ENCODE measurements at places on chromosomes 11 and 22.
A peak's percentile ranks its signal among the peaks of the same experiment; 100 is the strongest.

GRCh38 chr11:112019066-112019465, 6.1 kb upstream of the DLAT start:
- no peak for DNase-seq

DNA sequence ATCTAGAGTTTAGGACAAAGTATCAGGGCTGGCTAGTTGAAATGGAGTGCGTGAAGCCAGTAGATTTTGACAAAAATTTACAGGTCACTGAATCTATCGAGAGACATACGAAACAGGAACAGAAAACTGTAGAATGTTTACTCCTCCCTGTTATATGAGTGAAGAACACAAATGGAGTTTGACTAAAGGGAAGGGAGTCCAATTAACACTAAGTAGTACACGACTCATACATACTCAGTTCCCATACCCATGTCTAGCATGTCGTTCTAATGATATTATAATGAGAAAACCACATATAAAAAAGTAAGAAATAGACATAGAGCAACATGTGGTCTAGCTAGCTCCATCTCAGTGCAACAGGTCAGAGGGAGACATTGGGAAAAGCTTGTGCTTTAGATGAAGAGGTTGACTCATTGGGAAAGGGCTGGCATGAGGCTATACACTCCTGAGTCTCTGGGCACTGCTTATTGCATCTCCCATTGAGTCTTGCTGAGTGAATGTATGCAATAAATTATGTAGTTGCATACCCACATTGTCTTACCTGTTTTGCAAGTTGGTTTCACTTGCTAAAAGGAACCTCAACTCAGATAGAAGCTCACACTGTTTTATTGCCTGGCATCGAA, 43.5 kb downstream of the CD44 start:
- DNase-seq = no peak

DNA sequence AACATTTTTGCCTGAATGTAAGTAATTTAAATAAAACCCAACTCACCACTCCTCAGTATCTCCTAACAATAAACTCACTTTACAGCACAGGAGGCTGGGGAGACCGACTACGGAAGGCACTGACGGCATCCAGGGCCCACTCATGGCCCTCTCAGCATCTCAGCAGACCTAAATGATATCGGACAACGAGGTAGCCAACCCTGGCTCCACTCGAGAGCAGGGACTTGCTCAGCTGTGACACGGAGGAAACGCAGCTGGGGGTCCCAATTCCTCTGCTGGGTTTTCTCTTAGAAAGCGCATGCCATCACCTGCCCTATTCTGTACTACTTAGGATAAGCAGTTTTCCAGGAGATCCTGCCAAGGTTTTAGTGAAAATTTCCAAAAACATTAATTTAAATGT, 109.1 kb upstream of the BID start:
- DNase-seq = no peak

GRCh38 chr22:49415151-49415951, 412.3 kb downstream of the BRD1 start:
- DNase-seq = no peak

- peak; percentile 56 for DNase-seq
These were observed 616 bp downstream of the BTBD10 start for GRCh38 chr11:13462311-13462900.

GRCh38 chr11:95680169-95680929, 109.2 kb downstream of the FAM76B start:
- no peak for DNase-seq

GRCh38 chr11:9601876-9602199, 28.4 kb downstream of the WEE1 start:
- no peak for DNase-seq

Data from stimulated activated CD4-positive, alpha-beta T cell treated with anti-CD3 and anti-CD28 coated beads, Interleukin-4, amount 100 ng/mL, for 1 hour (primary cell).